ENCODE measurements at places on chromosomes 7 and 10. TPM values are rescaled to one million over a fixed set of nuclear protein-coding genes. Genes with fewer than 3 reads are reported as not detected.

DNA sequence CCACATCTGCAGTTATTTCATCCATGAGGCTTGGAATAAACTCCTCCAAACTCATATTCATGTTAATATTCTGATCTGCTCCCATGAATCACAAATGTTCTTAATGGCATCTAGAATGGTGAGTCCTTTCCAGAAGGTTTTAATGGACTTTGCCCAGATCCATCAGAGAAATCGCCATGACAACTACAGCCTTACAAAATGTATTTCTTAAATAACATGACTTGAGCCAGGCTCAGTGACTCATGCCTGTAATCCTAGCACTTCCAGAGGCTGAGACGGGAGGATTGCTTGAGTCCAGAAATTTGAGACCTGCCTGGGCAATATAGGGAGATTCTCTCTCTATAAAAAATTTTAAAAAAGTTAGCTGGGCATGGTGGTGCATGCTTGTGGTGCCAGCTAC lies 102.1 kb upstream of the TMEM168 start:
- no peak for DNase-seq

DNA sequence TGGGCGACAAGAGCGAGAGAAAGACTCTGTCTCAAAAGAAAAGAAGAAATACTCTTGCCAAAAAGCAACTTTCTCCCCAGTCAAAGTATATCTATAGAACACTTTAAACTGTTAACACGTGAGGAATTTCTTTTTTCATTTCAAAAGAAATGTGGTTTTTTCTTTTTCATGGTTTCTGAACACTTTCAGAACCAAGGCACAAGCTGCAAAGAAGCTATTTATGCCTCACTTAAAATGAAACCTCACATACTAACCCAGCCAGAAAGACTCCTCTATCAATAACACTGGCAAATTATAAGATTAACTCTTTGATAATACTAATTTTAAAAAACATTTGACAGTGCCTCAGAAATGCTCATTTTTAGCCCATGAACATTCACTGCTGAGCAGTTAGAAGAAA lies 20.9 kb downstream of the TBX20 start:
- DNase-seq, result no peak

- no peak for DNase-seq
These were observed 93.0 kb upstream of the STRIP2 start for GRCh38 chr7:129341212-129341611.

DNA sequence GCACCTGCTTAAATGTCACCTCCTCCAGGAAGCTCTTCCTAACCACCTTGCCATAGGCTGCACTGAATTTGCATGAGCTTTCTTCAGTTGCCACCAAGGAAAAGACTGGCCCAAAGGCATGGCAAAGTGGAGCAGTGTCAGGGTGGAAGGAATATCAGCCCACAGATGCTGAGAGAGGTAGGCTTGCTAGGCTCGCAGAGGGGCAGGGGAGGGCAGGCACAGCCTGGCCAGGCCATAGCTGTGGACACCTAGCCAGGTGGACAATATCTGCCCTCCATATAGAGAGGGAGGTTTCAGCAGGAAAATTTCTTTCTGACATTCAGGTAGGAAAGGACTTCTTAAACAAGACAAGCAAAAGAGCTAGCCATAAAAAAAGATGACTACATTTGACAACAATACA lies 166.3 kb downstream of the GRID1 start:
- no peak for DNase-seq

GRCh38 chr7:96320442-96320841 lies 1.5 kb downstream of the SLC25A13 start:
- no peak for DNase-seq

DNA sequence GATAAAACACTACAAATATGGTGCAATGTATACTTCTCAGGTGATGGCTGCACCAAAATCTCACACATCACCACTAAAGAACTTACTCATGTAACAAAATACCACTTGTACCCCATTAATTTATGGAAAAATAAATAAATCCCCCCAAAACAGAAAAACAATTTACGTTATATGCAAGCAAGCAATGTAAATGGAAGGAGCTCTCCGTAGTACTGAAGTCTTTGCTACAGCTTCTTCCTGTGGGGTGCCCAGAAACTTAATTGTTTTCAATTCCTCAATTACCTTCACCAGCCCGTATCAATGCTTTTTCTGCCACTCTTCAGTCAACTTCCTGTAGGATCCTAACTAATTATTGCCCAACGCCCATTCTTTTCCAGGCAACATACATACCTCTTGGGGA lies 138.1 kb downstream of the RELN start:
- DNase-seq, result no peak

GRCh38 chr7:42128703-42129102 lies 108.3 kb downstream of the GLI3 start:
- no peak for DNase-seq

DNA sequence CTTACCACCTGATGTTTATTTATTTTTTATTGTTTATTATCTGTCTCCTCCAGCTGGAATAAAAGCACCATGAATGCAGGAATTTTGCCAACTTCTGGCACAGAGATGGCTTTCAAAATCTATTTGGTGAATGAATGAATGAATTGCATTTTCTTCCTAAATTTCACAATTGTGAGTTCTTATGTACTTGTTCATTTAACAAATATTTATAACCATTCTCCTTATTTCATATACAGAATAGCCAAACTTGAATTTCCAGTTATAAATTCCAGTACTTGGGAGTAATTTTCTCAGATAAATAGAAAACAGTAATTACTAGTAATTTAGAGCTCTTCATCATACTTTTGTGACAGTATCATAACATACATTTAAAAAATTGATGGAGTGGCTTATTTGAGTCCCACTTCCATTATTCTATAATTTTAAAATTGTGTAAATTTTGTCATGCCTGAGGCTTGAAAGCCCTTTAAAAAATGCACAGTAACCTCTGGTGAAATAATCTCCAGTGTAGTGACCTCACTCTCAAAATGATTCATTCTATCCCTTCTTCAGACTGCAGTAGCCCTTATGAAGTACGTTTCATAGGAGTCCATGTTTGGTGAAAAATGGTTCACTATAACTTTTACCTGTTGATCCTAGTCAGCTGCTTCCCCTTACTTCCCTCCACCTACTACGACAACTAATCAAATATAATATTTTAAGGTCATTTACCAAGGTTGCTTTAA lies 40.0 kb upstream of the SRI start:
- no peak for DNase-seq

GRCh38 chr10:121841862-121842261 lies 86.0 kb downstream of the ATE1 start:
- DNase-seq, result no peak

GRCh38 chr10:91046869-91047268 lies 126.0 kb upstream of the ANKRD1 start:
- DNase-seq, result no peak

- DNase-seq, result no peak
These were observed 695.5 kb downstream of the GRM8 start for GRCh38 chr7:126557271-126557670.

The GET4 gene
- total RNA-seq, result 40.5 TPM

The PLXNA4 gene
- total RNA-seq, result 0.02 TPM

The PTPRZ1 gene
- not detected for total RNA-seq

The DRGX gene
- total RNA-seq, result not detected

The C10orf53 gene
- not detected for total RNA-seq
